ENCODE measurements at places on chromosomes 5 and 9.

DNA sequence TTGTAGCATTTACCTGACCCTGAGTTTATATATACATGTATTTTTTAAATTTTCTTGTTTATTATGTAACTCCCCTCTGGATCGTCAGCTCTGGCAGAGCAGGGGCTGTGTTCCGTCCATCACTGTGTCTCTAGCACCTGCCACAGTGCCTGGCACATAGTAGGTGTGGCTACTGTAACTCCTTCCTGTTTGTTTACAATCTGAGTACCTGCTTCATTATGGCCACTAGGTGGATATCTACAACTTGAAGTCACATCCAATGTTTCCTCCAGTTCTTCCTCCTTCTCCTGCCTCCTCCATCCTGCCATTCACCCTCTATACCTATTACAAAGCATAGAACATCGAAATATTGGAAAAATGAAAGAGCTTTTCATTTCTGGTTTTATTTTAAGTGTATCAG, 14.2 kb upstream of the PPP1R2B start:
- DNase-seq, result no peak

GRCh38 chr5:147939431-147940114, 33.2 kb upstream of the C5orf46 start:
- DNase-seq, result no peak

- no peak for DNase-seq
These were observed 825 bp upstream of the TOR4A start for GRCh38 chr9:137276473-137277328.

GRCh38 chr5:17115855-17116254, 101.6 kb upstream of the BASP1 start:
- no peak for DNase-seq

DNA sequence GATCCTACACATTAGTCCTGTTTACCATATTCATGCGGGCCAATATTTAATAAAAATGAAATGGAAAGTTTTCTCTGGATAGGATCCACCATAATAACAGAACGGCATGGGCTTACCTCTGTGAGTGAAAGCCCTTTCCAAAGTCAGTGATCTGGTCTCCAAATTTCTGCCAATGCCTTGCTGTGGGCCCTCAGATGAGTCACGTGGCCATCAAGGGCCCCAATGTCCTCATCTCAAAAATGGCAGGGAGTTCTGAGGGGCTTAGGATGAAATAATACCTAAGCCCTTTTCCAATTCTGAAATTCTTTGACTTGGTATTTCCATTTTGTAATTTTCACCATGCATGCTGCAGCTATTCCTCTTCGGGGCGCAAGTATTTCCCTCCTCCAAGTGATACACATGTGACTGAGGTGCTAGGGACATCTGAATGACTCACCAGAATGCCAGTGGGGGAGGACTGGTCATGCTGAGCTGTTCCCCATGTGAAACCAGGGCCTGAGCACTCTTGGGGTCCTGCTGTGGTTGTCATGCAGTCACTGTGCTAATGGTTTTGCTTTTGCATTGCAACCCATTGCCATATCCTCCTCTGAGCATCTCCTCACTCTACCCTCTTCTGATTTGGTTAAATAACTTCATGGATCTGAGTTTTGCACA, 35.0 kb downstream of the ITK start:
- DNase-seq, result no peak

DNA sequence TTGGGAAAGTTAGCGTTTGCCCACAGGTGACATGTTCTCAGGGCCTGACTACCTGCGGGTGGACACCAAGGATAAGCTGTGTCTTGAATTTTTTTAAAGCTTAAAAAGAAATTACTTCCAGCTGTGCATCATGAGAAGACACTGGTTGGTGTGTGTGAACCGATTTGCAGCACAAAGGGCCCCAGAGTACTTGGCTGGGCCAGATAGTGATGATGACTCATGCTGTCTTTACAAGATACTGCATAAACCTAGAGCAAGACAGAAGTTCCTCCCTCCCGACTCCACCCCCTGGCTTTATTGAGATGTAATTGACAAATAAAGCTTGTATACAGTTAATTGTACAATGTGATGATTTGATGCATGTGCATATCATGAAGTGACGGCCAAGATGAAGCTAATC, 212.8 kb downstream of the NXNL2 start:
- no peak for DNase-seq

DNA sequence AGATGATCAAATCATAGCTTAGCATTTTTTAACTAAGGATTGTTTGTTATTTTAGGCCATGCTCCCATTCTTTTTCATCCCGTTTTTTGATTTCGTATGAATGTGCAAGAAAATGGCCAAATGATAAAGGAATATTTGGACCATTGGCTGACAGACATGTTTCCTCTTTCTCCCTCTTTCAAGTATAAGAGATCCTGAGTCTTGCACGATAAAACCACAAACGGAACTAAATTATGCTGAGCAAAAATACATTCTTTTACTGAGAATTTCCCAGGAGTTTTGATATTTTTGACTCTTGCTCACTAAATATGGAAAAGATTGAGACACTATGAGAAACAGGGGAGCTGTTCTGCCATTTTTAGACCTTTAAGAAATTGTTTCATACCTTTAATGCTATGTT, 90.4 kb upstream of the KLF9 start:
- no peak for DNase-seq

- DNase-seq, result no peak
These were observed 30.9 kb upstream of the SHOC1 start for GRCh38 chr9:111825468-111826145.

- DNase-seq, result no peak
These were observed 141.0 kb downstream of the GABBR2 start for GRCh38 chr9:98567540-98568233.

DNA sequence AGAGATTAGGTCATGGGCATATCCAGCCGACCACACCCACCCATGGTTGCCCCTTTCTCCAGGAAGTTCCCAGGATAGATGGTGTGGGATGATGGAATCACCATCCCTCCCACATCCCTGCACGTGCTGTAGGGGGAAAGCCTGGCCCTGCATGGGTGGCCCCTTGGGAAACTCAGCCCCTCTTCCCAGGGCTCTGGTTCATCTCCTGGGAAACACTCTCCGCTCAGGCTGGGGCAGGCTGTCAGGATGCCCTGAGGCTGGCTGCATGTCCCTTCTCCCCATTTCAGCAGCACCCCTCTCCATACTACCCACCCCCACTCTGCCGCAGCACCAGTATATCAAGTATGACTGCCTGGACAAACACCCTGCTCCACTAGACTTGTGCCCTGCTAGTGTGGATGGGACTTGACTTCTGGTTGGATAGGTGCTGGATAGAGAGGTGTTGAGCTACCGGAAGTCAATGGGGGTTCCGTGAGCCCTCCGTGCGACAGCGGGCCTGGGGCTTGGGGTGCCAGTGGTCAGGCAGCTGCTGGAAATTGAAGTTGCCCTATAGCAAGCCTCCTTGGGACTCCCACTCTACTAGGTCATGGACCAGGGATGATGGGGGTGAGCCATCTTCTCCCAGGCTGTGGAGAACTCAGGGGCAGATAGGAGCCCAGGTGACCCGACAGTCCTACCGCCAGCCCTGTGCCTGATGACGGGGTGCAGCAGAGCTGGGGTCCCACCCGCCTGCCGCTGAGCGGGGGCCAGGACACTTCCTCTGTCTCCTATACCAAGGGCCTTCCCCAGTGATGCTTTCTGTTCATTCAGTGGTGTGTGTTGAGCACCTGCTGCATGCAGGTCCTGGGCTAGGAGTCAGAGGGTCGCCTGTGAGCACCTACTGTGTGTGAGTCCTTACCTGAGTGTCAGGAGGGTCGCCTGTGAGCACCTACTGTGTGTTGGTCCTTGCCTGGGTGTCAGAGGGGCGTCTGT, 69.4 kb upstream of the COL5A1 start:
- peak; percentile 10 for DNase-seq

- DNase-seq, result no peak
These were observed 12.2 kb upstream of the SPDL1 start for GRCh38 chr5:169571355-169571754.

GRCh38 chr9:6667633-6668280, 22.2 kb upstream of the GLDC start:
- no peak for DNase-seq

DNA sequence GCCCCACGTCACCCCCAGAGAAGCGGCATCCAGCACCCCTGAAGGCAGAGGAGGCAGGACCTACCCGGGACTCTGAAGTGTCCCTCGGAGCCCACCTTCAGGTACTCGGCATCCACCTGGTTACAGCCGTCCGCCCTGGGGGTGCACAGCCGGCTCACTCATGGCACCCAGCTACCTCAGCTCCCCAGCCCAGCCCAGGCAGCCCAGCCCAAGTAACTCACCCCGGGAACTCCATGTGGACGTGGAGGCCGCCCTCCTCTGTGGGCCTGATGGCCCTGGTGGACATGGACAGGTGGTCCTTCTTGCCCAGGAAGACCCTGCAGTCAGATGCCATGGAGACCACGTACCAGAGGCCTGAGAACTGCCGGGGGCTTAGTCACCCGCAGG, 676 bp downstream of the LCN15 start:
- DNase-seq, result no peak

DNA sequence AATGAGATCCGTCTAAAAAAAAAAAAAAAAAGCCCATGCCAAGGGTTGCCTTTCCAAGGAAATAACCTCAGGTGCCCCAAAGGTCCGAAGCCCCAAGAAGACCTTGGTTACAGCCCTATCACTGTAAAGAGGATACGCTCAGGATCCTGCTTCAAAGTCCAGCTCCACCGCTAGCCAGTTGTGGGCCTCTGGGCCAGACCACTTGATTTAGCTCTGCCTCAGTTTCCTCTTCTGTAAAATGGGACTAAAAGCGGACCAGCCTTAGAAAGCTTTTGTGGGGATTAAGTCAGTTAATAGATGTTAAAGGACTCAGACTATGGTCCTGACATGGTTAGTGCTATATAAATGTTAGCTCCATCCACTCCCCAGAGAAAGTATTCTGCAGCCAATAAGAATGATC, 48.7 kb upstream of the ORM1 start:
- DNase-seq, result no peak

GRCh38 chr5:103808464-103809106, 246.0 kb upstream of the NUDT12 start:
- DNase-seq, result peak; percentile 15

DNA sequence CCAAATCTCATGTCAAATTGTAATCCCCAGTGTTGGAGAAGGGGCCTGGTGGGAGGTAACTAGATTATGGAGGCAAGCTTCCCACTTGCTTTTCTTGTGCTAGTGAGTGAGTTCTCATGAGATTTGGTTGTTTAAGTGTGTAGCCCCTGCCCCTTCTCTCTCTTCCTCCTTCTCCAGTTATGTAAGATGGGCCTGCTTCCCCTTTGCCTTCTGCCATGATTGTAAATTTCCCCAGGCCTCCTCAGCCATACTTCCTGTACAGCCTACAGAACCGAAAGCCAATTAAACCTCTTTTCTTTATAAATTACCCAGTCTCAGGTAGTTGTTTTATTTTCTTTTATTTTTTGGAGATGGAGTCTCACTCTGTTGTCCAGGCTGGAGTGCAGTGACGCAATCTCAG, 18.2 kb upstream of the TXNDC8 start:
- DNase-seq, result no peak

DNA sequence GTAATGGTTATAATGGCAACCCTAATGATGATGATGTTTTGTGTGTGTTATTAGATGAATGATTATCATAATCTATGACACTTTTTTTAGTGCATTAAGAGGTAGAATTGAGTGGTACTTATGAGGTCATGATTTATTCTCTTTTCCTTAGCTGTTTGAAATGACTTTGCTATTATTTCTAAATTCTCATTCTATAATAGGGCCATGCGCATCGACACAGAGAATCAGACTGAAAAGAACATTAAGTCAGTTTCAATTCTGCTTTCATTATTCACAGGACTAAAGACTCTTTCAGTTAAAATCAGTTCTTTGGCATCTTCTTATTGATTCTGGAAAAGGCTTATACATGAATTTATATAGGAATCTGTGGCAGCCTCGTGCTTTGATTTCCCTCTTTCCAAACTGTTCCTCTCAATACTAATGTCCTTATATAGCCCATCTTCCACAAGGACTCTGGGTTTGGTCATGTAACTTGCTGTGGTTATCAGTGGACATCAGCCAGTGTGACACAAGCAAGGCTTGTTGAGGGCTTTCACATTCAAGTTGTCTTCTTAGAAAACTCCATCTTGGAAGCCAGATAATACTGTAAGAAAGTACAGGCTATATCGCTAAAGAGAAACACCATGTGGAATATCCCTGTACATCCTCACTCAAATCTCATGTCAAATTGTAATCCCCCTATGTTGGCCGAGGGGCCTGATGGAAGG, 140.3 kb upstream of the CHD1 start:
- DNase-seq, result no peak

DNA sequence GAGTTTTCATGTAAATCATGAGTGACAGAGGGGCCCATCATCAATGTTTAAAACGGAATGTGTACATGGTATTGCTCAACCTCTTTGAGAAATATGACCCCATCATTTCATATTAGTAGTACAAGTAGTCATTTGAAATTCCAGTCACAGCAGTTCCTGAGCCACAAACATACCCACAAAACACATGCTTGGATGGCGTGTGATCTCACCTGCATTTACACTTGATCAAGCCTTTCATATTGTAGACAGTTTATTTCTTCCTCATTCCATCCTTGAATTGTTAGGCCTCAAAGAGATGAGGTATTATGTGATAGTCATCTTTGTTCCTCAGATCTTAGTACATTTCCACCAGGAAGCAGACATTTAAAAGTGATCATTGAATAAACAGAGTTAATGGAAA, 96.8 kb upstream of the TAS2R1 start:
- DNase-seq, result no peak

GRCh38 chr5:43627028-43627427, 24.0 kb downstream of the NNT start:
- no peak for DNase-seq

- DNase-seq, result no peak
These were observed 30.3 kb downstream of the SARDH start for GRCh38 chr9:133707763-133708245.

- no peak for DNase-seq
These were observed 40.7 kb upstream of the ADAMTS2 start for GRCh38 chr5:179385914-179386313.

- no peak for DNase-seq
These were observed 211.4 kb downstream of the DEPDC1B start for GRCh38 chr5:60488466-60489130.

DNA sequence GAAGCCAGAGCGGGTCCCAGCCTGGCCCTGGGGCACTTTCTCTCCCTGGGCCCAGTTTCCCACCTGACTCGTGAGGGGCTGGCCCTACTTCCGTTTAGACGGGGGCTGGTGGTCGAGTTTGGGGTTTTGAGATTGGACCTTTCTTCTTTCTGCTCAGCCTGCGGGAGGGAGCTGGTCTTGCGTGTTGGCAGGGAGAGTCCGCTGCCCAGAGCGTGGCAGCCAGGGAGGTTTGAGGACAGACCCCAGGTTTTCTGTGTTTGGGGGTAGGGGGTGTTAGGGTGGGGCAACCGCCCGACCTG, 6.0 kb upstream of the PITX1 start:
- no peak for DNase-seq

DNA sequence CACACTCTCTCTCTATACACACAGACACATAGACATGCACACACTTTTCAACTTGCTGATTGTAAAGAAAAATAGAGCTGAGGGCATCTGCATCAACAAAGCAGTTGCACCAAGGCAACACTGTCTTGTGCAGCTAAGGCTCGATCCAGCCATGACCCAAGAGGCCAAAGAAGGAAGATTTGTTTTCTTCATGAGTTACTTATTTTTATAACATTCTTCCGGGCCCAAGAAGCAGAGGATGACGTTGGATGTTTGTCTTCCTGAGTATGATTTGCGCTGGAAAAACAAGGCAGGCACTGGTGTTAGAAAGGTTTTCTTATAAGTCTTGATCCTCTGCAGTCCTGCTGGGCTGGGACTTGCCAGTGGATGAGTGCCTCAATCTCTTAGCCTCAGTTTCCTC, 344.1 kb downstream of the ADAMTS6 start:
- no peak for DNase-seq

GRCh38 chr5:121182788-121183490, 668.7 kb upstream of the FTMT start:
- DNase-seq, result no peak

GRCh38 chr5:103295871-103296270, 37.3 kb downstream of the MACIR start:
- DNase-seq, result no peak

All from progenitor cell of endocrine pancreas (in vitro differentiated cells).